ENCODE measurements at places on chromosomes 2 and 18. TPM values are rescaled to one million over a fixed set of nuclear protein-coding genes. Genes with fewer than 3 reads are reported as not detected.

The APLF gene
- polyA plus RNA-seq = 1.3 TPM

The TEX261 gene
- 34.2 TPM for polyA plus RNA-seq

The ZNF521 gene
- polyA plus RNA-seq = 43.7 TPM

The MRPL53 gene
- polyA plus RNA-seq = 66.9 TPM

The DES gene
- 5,672 TPM for polyA plus RNA-seq

The METAP1D gene
- polyA plus RNA-seq = 14.4 TPM

The COX7A2L gene
- 164 TPM for polyA plus RNA-seq

The SERPINB5 gene
- not detected for polyA plus RNA-seq

The POTEC gene
- not detected for polyA plus RNA-seq

The ZEB2 gene
- polyA plus RNA-seq = 107 TPM

The SCN7A gene
- polyA plus RNA-seq = 33.2 TPM

The REG3A gene
- polyA plus RNA-seq = not detected

The NAT8 gene
- polyA plus RNA-seq = 0.29 TPM

The SPHKAP gene
- polyA plus RNA-seq = 29.8 TPM

The DDX18 gene
- polyA plus RNA-seq = 50.5 TPM

The HOXD4 gene
- 8.9 TPM for polyA plus RNA-seq

The IL37 gene
- polyA plus RNA-seq = not detected

The MAL gene
- polyA plus RNA-seq = 2.5 TPM

The MAP3K19 gene
- polyA plus RNA-seq = not detected

The IMPA2 gene
- polyA plus RNA-seq = 20.9 TPM

The ZNF638 gene
- 102 TPM for polyA plus RNA-seq

The ALPP gene
- not detected for polyA plus RNA-seq

The EGR4 gene
- polyA plus RNA-seq = not detected

The LDAH gene
- 10.1 TPM for polyA plus RNA-seq

The RPL31 gene
- polyA plus RNA-seq = 3,948 TPM

The HAAO gene
- 19.7 TPM for polyA plus RNA-seq

The ANKRD30B gene
- 0.06 TPM for polyA plus RNA-seq

The SLC39A10 gene
- polyA plus RNA-seq = 21.3 TPM

The SCN9A gene
- polyA plus RNA-seq = 3.5 TPM

The FSHR gene
- 0.43 TPM for polyA plus RNA-seq

The RAB1A gene
- 118 TPM for polyA plus RNA-seq

The SPATA3 gene
- polyA plus RNA-seq = not detected

The AQP12B gene
- 1.1 TPM for polyA plus RNA-seq

The COX5B gene
- 169 TPM for polyA plus RNA-seq

The CCBE1 gene
- polyA plus RNA-seq = 3.3 TPM

The FBXO36 gene
- polyA plus RNA-seq = 2.6 TPM

The FHOD3 gene
- polyA plus RNA-seq = 30.8 TPM

The ARHGAP15 gene
- polyA plus RNA-seq = 8.1 TPM

The IL1F10 gene
- not detected for polyA plus RNA-seq

The UGT1A5 gene
- polyA plus RNA-seq = not detected

The KCNJ13 gene
- 0.33 TPM for polyA plus RNA-seq
